ENCODE measurements at places on chromosomes 11 and 22.
A peak's percentile ranks its signal among the peaks of the same experiment; 100 is the strongest.

DNA sequence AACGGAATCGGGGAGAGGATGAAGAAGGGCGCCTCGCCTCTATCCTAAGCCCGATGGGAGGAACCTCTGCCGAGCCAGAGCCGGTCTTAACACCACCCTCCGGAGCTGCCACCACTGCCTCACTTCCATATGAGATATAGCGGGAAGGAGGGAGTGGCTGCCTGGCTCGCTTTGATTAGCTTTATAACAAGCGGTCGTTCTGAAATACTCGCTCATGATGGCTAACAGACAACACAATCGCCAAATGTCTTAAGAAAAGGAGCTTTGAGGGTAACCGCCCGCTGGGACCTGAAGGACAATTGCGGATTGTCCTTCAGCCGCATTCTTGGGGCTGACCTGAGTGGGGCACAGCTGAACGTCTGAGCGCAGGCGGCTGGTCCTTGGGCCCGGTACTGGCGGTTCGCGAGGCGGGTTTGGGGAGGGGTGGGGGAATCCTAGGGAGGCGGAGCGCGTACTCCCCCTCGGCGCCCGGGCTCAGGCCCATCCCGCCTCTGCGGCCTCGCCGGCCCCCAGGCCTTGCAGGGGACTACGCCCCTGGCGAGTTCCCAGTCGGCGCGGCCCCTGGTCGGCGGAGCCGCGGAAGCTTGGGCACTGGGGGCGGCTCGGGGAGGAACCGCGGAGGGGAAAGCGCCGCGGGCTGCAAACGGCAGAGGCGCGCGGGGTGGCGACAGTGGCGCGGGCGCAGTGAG is at the start of gene PLAAT5:
TSS of gene PLAAT5 (minus strand) at position 617 of the 689 bp plus-strand sequence. CDS start at position 484, 133 bp downstream.
- DNase-seq = peak; percentile 69

DNA sequence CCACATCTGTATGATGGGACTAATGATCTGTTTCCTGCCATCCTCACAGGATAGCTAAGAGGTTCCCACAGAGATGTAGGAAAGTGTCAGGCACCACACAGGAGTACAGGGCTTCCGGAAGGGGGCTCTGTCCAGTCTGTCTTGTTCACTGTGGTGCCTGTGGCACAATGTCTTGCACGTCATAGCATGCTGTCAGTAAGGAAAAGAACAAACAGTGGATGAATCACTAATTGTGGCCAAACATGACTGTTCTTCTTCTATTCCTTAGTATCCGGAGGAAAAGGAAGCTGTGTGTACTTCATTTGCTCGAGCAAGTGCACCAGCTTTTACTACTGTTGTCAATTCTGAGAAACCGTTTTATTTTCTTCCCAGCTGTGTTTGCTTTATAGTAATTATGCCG is 73.4 kb upstream of the YWHAH start:
- DNase-seq = no peak

- DNase-seq = no peak
Observed at GRCh38 chr11:100525635-100526034, 161.5 kb upstream of the ARHGAP42 start.

- no peak for DNase-seq
Observed at GRCh38 chr11:65595543-65596281, at the start of gene KCNK7. TSS of gene KCNK7 (minus strand) at chr11:65595800. CDS start at chr11:65595772, 28 bp downstream.
